ENCODE measurements at places on chromosomes 2 and 18.

DNA sequence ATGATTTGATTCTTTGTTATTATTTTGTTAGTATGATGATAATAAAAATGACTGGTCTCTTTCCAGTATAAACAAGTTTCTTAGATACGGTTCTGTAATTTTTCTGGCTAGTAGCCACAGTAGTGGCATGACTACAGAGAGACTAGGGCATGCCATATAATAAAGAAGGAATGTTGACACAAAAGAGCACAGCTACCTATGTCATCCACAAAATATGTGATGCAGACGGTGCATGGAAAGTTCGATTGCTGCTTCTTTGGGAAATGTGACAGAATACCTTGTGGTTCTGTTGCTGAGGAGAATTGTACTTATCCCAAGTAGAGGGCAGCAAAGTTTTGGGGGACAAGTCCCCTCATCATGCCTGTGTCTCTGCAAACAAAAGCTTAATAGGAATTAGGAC lies 26.1 kb upstream of the SETBP1 start:
- no peak for DNase-seq

DNA sequence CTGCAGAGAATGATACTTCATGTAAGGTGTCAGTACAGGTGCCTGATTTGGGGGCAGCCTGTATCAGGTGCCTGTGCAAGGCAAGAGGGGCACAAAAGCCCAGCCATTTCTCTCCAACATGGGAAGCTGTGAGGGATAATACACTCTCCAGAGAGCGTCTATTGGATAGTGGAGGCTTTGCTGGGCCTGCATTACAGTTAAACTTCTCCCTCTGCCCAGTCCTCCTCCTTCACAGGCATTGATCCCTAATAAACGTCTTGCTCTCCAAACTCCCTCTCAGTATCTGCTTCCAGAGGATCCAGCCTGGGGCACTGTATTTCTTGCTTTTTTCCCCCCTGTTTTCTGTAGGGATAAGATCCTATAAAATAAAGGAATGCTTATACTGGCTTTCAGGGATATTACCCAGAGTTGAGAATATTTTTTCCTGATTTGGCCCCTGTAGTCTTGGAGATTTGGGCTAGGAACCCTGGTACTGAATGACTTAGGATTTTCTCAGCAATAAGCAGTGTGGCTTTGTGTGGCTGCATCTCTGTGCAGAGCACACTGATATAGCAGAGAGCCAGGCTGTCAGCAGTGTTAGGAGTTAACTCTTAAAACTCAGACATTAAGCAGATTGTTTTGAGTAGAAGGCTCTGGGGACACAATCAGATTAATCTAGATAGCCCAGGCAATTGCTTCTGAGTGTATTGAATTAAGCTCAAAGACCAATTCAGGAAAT lies 330.6 kb downstream of the CYRIA start:
- no peak for DNase-seq

DNA sequence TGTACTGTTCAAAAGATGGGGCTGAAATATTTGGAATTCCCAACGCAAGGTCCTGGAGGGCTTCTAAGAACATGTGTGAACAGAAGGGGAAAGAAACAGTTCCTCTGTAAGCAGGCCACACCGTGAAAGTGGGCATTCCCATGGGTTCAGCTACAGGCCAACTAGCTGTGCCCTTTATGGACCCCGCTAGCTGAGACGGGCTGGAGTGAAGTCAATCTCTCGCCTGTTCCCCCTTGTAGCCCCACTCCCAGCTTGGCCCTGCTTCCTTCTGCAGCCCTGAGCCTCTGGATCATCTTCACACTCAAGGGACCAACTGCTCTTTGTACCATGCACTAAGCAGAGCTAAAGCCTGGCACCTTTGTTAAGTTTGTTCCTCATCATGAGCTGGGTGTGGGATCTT lies 55.4 kb downstream of the POLR1A start:
- DNase-seq: no peak

DNA sequence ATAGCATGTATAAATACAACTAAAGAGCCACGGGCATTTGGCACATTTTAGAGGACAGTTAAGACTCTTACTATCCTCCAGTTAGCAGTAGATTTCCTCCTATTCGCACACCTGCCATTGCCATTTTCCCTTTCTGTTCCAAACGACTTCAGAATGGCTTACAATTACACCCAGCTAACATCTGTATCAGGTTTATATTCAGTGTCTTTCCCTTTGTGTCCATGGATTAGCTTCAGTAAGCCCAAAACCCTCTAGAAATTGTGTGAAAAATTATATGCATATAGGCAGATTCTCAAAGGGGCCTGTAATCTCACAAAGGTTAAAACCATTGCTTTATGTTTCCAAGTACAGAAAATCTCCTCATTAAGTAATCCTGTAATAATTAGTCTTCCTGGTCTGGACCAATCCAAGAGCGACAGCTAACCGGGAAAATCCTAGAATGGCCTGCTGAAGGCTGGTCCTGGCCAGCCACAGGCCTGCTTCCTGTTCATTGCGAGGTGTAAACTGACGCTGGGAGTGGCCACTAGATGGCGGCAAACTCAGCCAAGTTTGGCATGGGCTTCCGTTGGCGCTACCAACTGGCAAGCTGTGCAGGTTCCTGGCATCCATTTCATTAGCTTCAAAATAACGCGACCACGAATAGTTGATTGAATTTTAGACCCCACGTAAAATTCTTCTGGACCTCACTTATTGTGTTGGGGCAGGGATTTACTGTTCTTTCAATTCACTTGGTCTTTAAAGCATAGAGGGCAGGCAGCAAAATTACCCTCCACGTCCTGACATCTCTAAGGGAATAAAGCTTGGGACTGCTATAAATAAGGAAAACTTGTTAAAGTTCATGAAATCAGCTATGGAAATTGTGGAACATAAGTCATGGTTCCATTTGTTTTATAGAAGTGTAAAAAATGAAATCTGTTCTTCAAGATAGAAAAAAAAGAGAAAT lies 17.1 kb downstream of the ARHGAP25 start:
- DNase-seq: peak; percentile 90

DNA sequence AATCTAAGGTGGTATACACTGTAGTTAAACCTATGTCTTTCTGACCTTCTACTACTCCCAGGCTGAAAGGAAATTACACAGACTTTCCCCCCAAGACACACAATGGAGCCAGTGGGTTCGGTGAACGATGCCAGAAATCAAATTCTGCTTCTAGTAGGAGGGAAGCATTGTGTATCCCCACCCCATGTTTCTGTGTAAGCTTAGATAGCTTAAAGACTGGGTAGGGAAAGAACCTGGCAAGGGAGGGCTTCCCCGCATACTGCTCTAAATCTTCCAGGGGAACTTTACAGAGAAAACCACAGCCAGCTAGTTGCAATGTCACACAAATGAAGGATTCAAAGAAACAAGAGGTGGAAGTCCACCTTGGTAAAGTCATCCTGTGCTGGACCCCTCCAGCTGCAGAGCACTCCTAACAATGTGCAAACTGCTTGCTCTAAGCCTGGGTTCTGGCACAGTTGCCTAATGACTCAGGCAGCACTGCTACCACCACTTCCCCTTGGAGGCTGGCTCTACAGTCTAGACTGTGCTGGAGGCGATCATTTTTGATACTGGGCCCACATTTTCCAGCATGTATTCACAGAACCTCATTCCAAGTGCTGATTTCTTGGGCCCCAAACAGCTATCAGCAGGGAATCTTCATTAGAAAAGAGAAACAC lies 47.5 kb downstream of the TRIB2 start:
- DNase-seq: no peak

GRCh38 chr18:37424507-37424906 lies 141.1 kb downstream of the CELF4 start:
- DNase-seq: no peak

GRCh38 chr2:120955427-120955826 lies 219.8 kb downstream of the GLI2 start:
- no peak for DNase-seq

DNA sequence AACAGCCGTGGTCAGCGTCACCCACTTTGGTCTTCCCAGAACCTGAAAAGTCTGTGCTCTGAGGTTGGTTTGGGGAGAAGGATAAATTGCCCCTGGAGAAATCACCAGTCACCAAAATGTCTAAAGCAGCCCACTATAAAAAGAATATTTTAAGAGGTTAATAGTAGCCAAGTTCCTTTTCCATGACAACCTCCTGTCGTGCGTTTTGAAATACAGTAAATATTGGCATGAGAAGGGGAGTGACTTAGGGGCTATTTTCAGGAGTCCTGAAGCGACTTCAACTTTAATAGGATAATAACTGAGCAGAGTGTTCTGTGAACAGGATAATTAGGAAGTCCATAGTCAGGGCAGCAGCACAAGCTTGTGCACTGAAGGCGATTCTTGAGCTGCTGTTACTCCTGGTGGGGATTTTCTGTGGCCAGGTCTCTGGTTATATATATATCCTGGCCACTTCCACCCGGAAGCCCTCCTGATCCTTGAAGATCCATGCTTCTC lies 49.3 kb downstream of the RNF144A start:
- DNase-seq: no peak

- DNase-seq: no peak
Measured at GRCh38 chr18:47595831-47596501, 334.5 kb downstream of the SMAD2 start.

- DNase-seq: no peak
Measured at GRCh38 chr2:233353101-233353768, 1.1 kb upstream of the DGKD start.

- DNase-seq: no peak
Measured at GRCh38 chr18:7749510-7749981, 182.4 kb downstream of the PTPRM start.

GRCh38 chr2:70718241-70718640 lies 49.8 kb downstream of the ADD2 start:
- no peak for DNase-seq

GRCh38 chr2:19195661-19196060 lies 162.8 kb downstream of the OSR1 start:
- DNase-seq: no peak

DNA sequence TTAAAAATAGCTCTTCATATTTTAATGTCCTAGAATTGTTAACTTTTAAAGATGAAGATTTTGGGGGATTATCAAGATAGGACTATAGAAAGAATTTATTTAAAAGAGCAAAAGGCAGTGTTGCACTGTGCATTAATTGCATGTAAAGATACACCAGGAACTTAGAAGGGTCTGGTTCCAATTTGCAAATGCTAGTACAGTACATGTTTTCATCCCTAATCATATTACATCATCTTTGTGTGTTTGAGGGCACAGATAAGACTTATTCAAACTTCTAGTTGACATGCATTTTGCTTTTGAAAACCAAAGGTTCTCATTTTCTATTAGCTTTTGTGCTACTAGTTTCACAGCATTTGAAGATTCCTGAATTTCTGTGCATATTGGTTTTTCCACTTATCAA lies 231.7 kb upstream of the LYPD1 start:
- DNase-seq: no peak

DNA sequence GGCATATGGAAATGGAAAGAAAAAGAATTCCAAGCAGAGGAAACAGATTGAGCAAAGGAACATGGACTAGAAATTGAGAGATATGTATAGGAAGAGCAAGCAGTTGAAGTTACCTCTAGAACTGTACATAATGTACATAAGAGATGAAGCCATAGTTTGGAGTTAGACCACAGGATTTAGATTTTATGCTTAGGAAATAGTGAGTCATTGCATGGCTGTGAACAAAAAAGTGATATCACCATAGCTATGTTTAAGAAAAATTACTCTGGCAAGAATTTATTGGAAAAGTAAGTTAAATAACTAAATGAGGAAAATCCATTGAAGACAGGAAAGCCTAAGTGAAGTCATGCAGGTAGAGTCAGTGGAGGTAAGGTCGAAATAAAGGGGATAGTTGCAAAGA lies 99.4 kb upstream of the GALNT5 start:
- no peak for DNase-seq

All from CD4-positive, alpha-beta memory T cell (primary cell).